AG09319 (cell line): ENCODE measurements at places on chromosomes 12 and 14.

DNA sequence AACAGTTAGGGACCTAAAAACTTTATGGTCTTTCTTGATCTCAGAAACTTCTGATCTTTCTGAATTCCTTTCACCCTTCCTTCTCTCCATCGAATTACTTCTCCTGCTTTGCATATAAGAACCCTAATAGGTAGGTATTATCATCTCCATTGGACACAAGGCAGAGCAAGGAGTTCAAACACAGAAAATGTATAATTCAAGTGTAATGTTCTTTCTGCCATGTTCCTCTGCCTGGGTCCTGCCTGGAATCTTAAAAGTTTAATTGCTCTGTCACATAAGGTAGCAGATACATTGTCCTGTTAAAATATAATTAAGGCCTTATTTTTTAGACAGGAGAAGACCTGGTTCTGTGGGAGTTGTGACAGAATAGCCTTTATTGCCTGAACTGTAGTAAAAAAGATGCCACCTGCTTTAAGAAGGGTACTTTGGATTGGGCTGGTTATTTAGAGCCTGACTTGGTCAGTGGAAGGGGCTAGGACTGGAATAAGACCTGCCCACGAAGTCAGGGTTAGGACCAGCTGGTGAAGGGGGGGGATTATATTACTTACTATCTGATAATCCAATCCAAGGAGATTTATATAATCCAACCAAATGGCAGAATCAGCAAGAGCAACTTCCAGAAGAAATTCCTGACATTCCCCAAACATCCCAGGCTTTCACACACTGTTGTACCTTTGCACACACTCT is 10.4 kb downstream of the G2E3 start:
- no peak for DNase-seq

DNA sequence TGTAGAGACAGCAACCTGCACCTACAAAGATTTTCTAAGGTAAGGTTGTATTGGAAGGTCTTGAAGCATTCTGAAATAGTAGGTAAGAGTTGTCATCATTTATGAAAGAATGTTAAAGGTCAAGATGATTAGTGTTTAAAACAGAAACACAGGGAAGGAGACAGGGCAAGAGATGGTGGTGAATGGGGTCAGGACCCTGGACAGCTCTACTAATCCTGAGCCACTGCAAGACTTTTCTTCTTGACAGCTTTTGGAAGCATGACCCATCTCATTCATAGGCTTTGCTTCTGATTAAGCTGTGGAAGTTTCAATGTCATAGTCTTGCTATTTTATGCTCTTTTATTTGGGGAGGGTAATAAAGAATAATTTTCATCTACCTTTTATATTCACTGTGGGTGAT is 75.5 kb upstream of the CAND1 start:
- no peak for DNase-seq

DNA sequence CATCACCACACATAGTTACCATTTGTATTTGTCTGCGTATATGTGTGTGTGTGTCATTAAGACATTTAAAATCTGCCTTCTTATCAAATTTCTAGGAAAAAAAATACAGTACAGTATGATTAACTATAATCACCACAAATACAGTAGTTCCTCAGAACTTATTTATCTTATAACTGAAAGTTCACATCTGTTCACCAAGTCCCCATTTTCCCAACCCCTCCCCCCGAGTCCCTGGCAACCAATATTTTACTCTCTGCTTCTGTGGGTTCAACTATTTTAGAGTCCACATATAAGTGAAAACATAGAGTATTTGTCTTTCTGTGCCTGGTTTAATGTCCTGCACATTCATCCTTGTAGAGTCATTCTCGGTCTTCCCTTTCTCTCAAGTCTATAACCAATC is 12.3 kb downstream of the CAPS2 start:
- DNase-seq, result no peak

DNA sequence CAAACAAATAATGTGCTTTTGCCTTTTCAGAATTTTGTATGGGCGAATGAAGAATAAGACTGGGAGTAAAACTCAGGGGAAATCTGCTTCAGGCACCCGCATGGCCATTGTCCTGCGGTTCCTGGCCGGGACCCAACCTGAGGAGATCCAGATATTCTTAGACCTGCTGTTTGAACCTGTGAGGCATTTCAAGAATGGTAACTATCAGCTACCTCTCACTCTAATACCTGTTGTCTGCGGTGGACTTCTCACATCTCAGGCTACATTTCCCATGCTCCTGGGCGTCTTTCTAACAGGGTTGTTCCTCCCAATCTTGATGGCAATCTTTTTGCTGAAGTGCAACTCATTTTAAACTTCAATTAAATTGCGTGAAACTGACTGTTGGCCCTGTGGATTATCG is 47.1 kb downstream of the UTP20 start:
- no peak for DNase-seq

DNA sequence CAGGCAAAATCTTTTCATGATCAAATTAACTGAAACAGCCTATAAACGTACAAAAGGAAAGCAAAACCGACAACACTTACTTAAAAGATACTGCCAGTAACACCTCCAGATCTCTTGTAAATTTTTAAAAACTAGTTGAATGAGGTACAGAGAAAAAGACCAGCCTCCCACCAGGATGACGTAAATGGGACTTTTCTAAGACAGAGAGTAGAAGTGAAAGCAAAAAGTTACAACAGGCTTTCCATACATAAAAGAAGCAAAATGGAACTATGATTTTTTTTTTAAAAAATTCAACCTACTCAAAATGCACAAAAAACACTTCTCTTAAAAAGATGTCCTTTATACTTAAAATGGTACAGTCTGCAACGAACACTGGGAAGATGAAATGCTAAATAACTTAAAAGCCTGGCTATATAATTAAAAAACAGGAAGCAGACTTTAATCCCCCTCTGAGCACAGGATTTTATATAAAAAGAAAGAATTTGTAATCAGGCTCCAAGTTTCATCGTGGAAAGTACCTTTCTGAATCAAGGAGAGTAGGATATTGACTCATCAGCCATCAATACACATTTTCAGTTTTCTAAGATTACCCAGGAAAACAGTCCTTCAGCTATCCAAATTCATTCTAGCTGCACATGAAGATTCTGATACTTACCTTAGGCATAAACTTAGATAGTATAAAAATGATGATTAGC is 14.2 kb upstream of the MYO1A start:
- no peak for DNase-seq

DNA sequence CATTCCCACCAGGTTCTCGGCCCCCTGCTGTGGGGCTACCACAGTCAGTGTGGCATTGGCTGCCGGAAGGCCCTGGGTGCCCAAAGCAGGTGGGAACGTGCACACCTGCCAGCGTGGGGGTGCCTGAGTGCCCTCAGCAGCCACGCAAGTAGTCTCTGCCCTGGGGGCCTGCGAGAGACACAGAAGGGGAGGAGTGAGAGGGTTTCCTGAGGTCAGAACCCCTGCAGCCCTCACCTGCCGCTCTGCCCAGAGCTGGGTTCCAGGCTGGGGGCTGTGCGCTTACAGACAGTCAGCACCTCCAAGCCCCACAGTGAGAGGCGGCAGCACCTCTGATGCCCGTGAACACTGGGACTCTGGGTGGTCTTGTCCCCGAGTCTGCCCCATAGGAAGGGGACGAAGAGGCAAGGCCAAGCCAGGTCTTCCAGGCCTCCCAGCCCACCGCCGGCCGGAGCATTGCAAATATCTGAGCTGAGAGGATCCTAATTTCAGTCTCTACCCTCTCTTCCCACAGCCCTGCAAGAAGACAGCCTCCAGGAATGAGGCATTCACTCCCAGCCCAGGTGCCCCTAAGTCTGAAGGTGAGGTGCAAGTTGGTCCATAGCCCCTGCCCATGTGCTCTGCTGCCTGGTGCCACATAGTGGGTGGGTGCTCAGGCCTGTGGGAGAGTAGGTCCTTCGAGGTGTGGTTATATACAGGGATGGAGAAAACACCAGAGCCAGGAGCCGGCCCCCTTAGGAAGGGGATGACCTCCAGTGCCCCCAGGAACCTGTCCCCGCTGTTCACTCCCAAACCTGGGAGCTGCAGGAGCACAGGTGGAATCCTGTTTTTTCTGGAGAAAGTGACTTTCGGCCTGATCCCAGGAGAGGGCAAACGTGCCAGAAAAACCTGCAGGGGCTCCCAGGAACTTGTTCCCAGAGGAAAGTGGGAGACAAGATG is 291.1 kb upstream of the RTL1 start:
- no peak for DNase-seq

DNA sequence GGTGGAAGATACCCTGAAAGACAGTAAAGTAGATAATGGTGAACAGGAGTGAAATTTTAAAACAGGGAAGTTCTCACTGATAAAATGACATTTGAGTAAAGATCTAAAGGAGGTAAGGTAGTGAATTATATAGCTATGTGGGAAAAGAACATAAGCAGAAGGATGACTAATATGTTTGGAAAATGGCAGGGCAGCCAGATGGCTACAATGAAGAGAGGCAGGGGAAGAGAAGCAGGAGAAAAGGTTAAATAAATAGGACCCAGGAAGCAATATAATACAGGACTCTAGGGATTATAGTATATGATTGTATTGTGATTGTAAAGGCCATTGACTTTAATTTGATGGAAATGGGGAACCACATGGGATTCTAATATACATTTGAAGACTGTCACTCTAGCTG is 33.0 kb downstream of the SCFD1 start:
- DNase-seq, result no peak

GRCh38 chr14:21436567-21437062 is 19.3 kb downstream of the CHD8 start:
- no peak for DNase-seq

DNA sequence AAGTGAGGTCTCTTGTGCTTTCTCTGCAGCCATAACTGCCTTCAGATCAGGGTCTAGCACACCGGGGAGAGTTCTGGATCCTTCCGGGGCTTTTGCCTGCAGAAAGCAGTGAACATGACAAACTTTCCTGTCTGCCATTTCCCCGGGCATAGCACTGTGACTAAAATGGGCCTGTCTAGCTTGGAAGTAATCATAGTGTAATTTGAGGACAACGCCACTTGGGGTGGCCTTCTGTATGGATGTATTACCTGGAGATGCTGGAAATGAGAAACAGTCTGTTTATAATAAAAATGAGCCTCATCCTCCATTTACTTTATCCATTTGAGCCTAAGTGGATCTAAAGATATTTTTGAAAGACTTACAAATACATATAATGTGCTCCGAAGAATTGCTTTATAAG is 453.7 kb downstream of the VRK1 start:
- no peak for DNase-seq

- no peak for DNase-seq
Measured at GRCh38 chr14:104445832-104446381, 133.7 kb upstream of the C14orf180 start.

DNA sequence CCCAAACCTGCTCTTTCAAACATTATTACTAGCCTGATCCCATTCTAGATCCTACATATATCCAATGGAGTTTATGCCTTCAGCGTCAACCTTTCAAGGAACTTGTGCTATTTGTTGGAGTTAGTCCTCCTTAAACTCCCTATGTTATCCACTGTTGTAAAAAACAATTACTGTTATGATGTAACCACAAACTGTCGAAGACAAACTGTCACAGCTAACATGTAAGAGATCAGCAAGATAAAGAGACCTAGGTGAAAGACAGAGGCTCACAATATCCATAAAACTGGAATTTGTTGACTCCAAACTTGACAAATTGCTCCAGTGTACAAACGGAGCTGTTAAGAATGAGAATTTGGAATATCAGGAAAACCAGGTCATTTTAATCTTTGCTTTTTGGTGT is 70.7 kb downstream of the CDK17 start:
- no peak for DNase-seq
